IPS-NIHi11 (cell line): ENCODE measurements at places on chromosomes 3 and 15.

DNA sequence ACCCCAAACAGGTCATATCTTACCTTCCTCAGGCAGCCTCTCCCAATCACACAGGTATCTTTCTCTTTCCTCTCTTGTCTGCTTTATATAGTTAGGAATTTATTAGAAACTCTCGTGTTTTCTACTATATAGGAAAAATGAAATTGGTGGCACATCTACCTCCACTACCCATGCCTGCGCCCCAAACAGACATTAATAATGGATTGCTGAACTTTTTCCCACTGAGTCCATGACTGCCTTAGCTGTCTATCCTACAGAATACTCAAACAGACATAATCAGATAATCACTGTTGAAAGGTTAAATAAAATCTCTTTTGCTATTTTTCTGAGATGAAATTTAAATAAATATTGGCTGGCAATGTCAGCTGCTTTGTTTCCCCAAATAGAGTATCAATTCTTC is 55.8 kb upstream of the SLC6A11 start:
- DNase-seq: no peak

DNA sequence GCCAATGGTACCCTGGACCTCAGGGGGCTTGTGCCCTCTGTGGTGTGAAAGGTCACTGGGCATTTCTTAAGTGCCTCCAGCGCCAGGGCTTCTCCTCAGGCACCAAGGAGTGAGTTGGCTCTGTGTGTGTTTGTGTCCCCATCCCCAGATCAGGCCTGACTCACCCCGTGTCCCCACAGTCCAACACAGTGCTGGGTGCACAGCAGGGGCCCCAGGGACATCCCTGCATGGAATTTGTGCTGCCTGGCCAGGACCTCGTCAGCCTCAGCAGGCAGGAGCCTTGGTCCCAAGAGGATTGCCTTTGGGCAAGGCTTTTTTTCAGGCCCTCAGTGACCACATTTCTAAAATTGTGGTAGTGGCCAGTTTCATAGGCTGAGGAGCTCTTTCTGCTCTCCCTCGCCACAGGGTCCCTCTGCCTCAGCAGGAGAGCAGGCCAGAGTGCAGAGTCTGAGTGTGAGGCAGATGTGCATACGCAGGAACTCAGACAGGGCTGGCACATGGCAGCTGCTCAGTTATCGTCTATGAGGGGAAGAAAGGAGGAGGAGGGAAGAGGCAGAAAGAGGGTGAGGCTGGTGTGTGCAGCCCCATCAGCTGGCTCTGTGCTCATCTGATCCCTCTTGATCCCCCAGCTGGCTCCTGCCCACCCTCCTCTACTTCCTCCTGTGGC is 215.6 kb downstream of the RPLP1 start:
- no peak for DNase-seq

GRCh38 chr3:140384028-140384771 is 293.7 kb upstream of the TRIM42 start:
- no peak for DNase-seq

DNA sequence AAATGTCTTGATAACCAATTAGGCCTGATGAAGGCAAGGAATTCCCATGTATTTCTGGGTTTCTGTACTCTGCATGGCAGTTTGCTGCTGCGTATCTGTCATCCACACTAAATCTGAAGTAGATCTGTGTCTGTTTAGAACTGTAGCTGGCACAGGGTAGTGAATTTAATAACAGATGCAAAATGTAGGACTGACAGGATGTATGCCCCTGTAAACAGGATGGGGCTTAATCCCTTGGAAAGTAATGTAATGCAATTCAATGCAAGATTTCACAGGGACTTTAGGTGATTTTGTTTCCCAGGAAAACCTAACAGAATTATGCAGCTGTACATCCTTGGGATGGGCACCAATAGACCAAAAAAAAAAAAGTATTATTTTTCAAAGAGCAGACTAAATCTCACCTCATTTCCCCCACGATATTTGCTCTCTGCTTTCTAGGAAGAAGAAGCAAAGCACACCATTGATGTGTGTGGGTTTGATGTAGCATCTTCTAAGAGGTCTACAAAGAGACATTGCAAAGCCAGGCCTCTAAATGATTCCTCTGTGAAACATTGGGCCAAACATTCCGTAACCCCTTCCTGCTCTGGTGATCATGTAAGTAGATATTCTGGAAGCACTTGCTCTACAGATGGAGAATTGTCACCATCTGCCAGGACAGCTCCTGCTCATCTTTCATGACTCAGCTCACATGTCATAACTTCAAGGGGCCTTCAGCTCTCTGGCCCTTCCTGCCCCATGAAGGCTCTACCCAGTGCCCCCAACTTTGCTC is 464.3 kb upstream of the RGMA start:
- DNase-seq: no peak

- peak; percentile 87 for DNase-seq
Observed at GRCh38 chr3:105366326-105367062, at the start of gene ALCAM. ALCAM (plus strand) TSS chr3:105366909.
